ENCODE measurements at places on chromosomes 6 and 20. TPM values are rescaled to one million over a fixed set of nuclear protein-coding genes. Genes with fewer than 3 reads are reported as not detected.

DNA sequence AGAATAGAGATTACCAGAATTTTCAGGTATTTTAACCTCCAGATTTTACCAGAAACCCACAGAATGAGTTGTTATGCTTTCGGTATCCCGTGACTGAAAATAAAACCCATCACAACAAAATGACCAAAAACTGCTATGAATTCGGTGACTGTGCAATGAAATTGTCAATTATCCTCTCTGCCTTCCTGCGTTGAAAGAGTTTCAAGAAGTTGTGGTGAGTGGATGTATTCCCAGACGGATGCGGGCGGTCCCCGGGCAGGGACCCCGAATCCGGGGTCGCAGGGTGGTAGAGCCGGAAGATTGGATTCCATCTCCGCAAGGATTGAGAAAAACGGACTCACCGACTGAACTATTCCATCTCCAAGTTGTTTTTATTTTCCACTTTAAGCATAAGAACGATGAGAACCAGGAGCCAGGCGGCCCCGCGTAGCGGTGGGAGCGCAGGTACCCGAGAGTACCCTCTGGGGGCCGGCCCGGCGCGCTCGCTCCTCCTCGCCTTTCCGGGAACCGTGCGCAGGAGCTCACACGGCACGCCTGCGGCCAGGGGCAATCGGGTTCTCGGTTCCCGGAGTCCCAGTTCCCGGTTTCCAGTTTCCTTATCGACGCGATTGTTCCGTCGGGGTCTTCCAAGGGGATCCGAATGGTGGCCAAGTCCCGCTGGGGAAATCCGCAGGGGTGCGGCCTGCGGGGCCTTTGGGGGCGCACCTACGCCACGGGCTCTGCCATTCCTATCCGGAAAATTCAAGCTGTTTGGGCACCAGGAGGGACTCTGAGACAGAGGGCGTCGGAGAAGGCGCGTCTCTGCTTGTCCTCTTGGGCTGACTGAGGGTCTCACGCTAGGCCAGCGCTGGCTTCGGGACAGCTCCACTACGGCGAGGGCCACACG is 104.9 kb upstream of the PRDM1 start:
- DNase-seq, result peak; percentile 66
- peak overlapping the region; percentile 71 for H3K4me3 ChIP-seq
- H3K4me1 ChIP-seq, result peaks cover 37% of the 10 kb centered on the region
- no peaks in the 10 kb centered on the region for H3K36me3 ChIP-seq
- peak overlapping the region; percentile 79 for H3K27ac ChIP-seq
- H3K27me3 ChIP-seq, result peaks cover 50% of the 10 kb centered on the region

- no peak for DNase-seq
- H3K4me1 ChIP-seq, result peaks cover 7% of the 10 kb centered on the region
- no peak overlapping the region for H3K4me3 ChIP-seq
These were observed 58.9 kb upstream of the OPRM1 start for GRCh38 chr6:153980171-153980570.

GRCh38 chr6:23111984-23112383 is 542.6 kb downstream of the HDGFL1 start:
- no peak for DNase-seq
- no peaks in the 10 kb centered on the region for H3K27me3 ChIP-seq

DNA sequence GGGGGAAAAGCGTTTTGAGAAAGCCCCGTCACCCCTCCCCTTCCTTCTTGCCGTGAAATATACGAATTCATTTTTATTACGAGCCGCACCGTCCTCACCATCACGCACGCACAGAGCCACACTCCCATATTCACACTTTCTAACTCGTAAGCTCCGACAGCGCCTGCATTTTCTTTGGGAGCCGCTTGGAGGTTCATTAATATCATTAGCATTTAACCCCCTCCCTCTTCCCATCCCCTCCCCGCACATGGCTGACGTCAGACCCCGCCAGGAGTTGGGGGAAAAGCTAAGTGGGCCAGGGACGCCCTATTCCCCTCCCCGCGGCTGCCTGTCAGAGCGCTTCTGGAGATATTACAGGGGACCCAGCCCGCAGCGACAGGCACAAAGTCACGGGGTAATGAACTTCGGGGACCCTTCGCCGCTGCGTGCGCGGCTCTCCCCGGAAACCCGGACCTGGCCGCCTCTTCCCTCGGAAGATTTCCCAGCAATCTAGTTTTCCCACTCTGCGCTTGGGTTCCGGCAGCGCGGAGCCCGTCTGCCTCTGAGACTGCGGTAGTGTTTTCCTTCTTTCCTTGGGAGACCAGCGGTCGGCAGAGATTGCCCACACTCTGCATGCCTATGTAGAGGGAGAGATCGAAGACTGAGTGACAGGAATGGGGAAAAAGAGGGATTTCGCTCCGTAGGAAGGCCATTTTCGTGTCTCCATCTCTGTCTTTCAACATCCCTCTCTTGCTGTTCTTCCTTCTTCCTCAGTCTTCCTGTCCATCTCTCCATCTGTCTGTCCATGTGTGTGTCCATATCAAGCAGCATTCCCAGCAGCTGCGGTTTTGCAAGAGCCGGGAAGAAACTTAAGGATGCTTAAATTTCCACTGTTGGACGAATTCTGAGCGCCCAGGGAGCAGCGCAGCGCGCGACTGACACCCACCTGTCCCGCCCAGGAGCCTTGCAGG is at the start of gene NR2E1:
Gene NR2E1 (plus strand): TSS at position 309 of the 950 bp plus-strand sequence. CDS start 744 bp downstream, outside the sequence.
- H3K27me3 ChIP-seq, result peaks cover 83% of the 10 kb centered on the region
- DNase-seq, result no peak
- H3K4me3 ChIP-seq, result peak within 1 kb of the TSS; percentile 16
- peaks cover 39% of the 10 kb centered on the region for H3K4me1 ChIP-seq
- no peaks in the 10 kb centered on the region for H3K36me3 ChIP-seq

- H3K4me3 ChIP-seq, result no peak overlapping the region
- H3K36me3 ChIP-seq, result no peaks in the 10 kb centered on the region
- no peak for DNase-seq
- peaks cover 15% of the 10 kb centered on the region for H3K27me3 ChIP-seq
- no peak overlapping the region for H3K27ac ChIP-seq
These were observed 496.2 kb upstream of the SULF2 start for GRCh38 chr20:48281501-48281900.

- no peaks in the 10 kb centered on the region for H3K36me3 ChIP-seq
- H3K27me3 ChIP-seq, result no peaks in the 10 kb centered on the region
- no peaks in the 10 kb centered on the region for H3K4me1 ChIP-seq
- H3K4me3 ChIP-seq, result no peak overlapping the region
These were observed 459.9 kb upstream of the MARCKS start for GRCh38 chr6:113397236-113397635.

GRCh38 chr20:4608861-4609260 is 112.8 kb upstream of the PRND start:
- H3K27me3 ChIP-seq, result peaks cover 3% of the 10 kb centered on the region
- H3K27ac ChIP-seq, result no peak overlapping the region
- peaks cover 2% of the 10 kb centered on the region for H3K4me1 ChIP-seq
- DNase-seq, result no peak
- no peaks in the 10 kb centered on the region for H3K36me3 ChIP-seq

DNA sequence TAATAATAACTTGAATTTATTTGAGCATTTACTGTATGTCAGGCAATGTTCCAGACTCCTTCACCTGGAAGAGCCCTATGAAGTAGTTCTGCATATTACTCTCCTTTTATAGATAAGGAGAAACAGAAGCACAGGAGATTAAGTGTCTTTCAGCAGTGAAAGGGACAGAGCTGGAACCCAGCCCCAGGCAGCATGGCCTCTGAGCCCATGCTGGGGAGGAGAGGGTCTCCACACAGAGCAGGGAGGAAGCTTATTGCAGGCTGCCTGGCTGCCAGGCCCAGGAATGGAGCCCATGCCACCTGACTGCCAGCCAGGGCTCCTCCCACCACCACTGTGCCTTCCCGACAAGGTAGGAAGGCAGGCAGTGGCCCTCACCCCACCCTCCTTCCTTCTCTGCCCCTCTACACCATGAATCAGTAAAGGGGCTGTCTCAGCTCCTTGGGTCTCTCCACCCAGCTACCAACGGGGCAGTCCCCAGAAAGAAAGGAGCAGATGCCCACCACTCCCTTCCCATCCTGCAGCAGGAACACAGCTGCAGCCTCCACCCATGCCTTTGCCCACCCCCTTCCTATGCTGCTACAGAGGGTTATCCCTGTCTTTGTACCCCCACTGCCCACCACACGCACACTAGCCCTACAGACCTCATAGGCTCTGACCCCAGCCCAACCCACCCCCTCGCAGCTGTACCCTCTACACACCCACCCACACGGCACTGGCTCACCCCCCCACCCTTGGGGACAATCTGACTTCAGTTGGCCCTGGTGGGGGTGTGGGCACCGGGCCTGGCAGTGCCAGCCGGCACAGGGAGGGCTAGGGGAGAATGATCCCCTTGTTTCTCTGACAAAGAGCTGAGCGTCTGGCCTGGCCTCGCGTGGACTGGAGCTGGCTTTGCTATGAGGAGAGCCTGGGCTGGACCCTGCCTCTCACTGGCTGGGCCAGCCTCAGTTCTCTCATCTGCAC is 41.8 kb downstream of the TFEB start:
- no peak overlapping the region for H3K27ac ChIP-seq
- DNase-seq, result no peak
- no peaks in the 10 kb centered on the region for H3K36me3 ChIP-seq
- no peaks in the 10 kb centered on the region for H3K27me3 ChIP-seq
- no peak overlapping the region for H3K4me3 ChIP-seq

DNA sequence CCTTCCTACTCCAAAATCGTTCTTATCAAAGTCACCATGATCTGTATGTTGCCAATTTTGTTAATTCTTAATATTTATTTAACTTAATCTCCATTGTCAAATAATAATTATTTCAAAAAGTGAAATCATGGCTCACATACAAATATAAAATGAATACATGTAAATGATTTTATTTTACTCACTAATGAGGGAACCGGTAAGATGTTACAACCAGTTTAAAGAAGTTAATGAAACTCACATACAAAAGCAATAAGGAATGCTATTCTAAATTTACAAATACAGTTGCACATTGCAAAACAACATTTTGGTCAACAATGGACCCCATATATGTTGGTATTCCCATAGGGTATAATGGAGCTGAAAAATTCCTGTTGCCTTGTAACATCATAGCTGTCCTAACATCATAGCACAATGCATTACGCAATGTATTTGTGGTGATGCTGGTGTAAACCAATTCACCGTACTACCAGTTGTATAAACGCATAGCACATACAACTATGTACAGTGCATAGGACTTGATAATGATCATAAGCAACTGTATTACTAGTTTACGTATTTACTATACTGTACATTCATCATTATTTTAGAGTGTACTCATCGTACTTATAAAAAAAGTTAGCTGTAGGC is 6.5 kb upstream of the SLC22A16 start:
- no peak for DNase-seq
- no peaks in the 10 kb centered on the region for H3K36me3 ChIP-seq
- peaks cover 14% of the 10 kb centered on the region for H3K27me3 ChIP-seq
- no peak overlapping the region for H3K4me3 ChIP-seq

- no peaks in the 10 kb centered on the region for H3K27me3 ChIP-seq
- H3K4me1 ChIP-seq, result no peaks in the 10 kb centered on the region
- H3K4me3 ChIP-seq, result no peak overlapping the region
- H3K36me3 ChIP-seq, result no peaks in the 10 kb centered on the region
- no peak for DNase-seq
These were observed 314.9 kb upstream of the IRAK1BP1 start for GRCh38 chr6:78552435-78552834.

DNA sequence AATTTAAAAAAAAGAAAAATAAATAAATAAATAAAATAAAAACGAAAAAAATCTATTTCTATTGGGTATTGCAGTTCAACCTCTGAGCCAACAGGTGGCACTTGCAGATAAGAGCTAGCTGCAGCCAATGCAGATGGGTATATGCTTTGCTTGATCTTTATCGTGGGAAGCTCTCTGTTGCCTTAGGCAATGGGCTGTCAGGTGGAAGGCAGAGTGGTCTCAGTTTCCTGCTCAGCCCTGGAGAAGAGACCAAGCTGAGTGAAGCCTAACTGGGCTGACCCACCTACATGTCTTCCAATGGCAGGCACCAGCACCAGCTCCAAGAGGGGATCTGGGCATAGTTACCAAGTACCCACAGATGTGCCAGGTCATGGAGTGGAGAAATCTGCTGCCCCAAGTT is 95.0 kb downstream of the AK9 start:
- peak; percentile 44 for DNase-seq
- H3K27me3 ChIP-seq, result no peaks in the 10 kb centered on the region
- no peak overlapping the region for H3K4me3 ChIP-seq
- peaks cover 11% of the 10 kb centered on the region for H3K36me3 ChIP-seq

The SLC35D3 gene
- total RNA-seq, result not detected

The PPIL6 gene
- not detected for total RNA-seq

The NKX2-2 gene
- not detected for total RNA-seq

The TP53RK gene
- 11.2 TPM for total RNA-seq

The CDSN gene
- not detected for total RNA-seq

The FKBP1C gene
- 0.94 TPM for total RNA-seq

The L3MBTL1 gene
- 6.5 TPM for total RNA-seq

The CCR6 gene
- 3.4 TPM for total RNA-seq

The FNDC1 gene
- total RNA-seq, result not detected
